Astrocyte (in vitro differentiated cells and primary cell): ENCODE measurements at places on chromosomes 6 and 20.
A peak's percentile ranks its signal among the peaks of the same experiment; 100 is the strongest.

DNA sequence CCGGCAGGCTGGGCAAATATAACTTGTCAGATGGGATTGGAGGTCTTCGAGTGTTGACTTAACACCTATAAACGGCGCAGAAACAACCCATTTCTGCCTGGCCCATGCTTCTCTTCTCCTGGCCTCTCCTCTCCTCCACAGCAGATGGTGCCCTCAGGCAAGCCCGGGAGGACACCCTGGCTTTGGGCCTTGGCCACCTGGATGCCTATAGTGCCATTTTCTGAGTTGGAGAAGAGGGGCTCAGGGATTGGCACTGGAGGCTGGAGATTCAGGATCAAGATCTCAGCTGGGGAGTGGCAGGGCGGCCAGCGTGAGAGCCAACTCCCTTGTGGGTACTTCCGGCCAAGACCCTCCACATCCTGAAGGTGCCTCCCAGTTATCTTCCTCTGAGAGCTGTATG lies 211.9 kb upstream of the PMEPA1 start:
- no peak overlapping the region for H3K4me3 ChIP-seq
- H3K27me3 ChIP-seq, result peaks cover 8% of the 10 kb centered on the region
- H3K36me3 ChIP-seq, result no peaks in the 10 kb centered on the region

DNA sequence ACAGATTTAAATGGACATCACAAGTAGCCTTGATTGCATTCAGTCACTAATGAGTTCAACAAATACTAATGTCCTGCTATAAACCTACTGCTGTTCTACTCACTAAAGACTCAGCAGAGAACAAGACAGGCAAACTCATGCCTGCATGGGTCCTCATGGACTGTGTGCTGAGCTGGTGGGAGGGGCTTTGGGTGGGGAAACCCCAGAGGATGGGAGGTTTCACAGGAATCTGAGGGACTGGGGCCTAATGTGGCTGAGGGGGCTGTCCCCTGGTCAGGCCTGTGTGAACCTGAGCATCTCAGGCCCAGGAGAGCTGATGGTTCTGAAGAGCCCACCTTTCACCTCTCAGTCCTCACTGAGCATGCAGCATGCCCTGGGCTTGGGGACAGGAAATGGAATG lies 1.4 kb downstream of the CST8 start:
- H3K27me3 ChIP-seq, result no peaks in the 10 kb centered on the region
- H3K36me3 ChIP-seq, result no peaks in the 10 kb centered on the region
- no peak overlapping the region for H3K27ac ChIP-seq
- H3K4me1 ChIP-seq, result no peaks in the 10 kb centered on the region
- H3K4me3 ChIP-seq, result no peak overlapping the region
- DNase-seq, result no peak

GRCh38 chr20:51923633-51924032 lies 121.3 kb upstream of the SALL4 start:
- H3K4me3 ChIP-seq, result no peak overlapping the region
- H3K27me3 ChIP-seq, result no peaks in the 10 kb centered on the region
- H3K27ac ChIP-seq, result no peak overlapping the region
- DNase-seq, result no peak
- H3K4me1 ChIP-seq, result no peaks in the 10 kb centered on the region
- no peaks in the 10 kb centered on the region for H3K36me3 ChIP-seq

- no peaks in the 10 kb centered on the region for H3K36me3 ChIP-seq
- H3K27ac ChIP-seq, result no peak overlapping the region
- no peaks in the 10 kb centered on the region for H3K27me3 ChIP-seq
- H3K4me1 ChIP-seq, result peaks cover 11% of the 10 kb centered on the region
- DNase-seq, result peak; percentile 20
Measured at GRCh38 chr6:169428532-169428931, 174.9 kb upstream of the THBS2 start.

- H3K4me1 ChIP-seq, result peaks cover 17% of the 10 kb centered on the region
- peaks cover 3% of the 10 kb centered on the region for H3K27me3 ChIP-seq
- no peaks in the 10 kb centered on the region for H3K36me3 ChIP-seq
- H3K4me3 ChIP-seq, result no peak overlapping the region
- DNase-seq, result no peak
Measured at GRCh38 chr6:35719404-35719829, 17.4 kb upstream of the ARMC12 start.

DNA sequence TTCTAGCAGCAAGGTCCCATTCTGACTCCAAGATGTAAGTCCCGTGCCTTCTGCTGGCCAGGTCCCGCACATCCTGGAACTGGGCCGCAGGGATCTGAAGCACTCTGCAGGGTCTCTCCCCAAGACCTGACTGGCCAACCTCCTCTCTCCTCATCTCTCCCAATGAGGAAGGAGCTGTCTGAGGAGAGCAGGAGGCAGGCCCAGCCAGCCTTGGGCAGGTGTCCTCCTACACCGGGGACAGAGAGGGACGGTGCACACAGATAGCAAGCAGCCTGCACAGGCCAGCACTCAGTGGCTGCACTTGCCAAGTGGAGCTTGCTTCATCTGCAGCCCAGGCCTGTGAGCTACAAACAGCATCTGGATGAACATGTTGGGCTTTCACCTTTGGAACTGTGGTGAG lies 76.8 kb upstream of the CD93 start:
- no peak overlapping the region for H3K27ac ChIP-seq
- H3K4me1 ChIP-seq, result peaks cover 25% of the 10 kb centered on the region
- no peak for DNase-seq
- no peak overlapping the region for H3K4me3 ChIP-seq

DNA sequence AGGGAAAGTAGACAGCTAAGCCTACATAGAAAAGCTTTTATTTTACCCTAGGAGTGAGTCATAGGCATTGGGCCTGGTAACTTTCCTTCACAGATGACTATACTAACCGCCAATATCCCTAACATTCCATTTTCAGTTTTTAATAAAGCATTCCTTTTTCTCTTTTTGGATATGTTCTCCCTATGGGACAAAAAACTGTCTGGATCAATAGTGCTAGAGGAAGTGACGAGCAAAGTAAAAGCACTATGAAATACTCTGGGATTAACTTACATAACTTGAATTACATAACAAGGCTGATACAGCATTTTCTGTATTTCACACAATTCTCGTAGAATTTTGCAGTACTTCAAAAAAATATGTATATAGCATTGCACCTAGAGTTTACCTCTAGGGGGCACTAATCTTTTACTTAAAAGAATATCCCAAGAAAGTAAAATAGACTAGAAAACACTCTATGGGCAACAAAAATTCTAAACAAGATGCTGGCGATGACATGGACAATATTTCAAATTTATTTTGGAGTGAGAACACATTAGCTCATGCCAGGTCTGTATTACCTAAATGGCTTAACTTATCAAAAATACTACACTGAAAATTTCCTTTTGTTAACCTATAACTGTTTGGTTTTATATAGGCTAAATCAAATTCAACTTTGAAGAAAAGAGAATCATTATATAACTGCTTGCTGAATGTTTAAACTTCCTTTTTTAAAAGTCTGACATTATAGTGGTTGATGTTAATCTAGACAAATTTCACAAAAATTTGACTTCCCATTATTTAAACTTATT lies 66.3 kb upstream of the DST start:
- H3K27me3 ChIP-seq, result no peaks in the 10 kb centered on the region
- peak overlapping the region; percentile 82 for H3K27ac ChIP-seq
- peak overlapping the region; percentile 11 for H3K4me3 ChIP-seq
- DNase-seq, result peak; percentile 72
- no peaks in the 10 kb centered on the region for H3K36me3 ChIP-seq
- peaks cover 28% of the 10 kb centered on the region for H3K4me1 ChIP-seq

- H3K4me3 ChIP-seq, result no peak overlapping the region
- H3K27ac ChIP-seq, result no peak overlapping the region
- H3K36me3 ChIP-seq, result no peaks in the 10 kb centered on the region
- DNase-seq, result peak; percentile 2
- H3K4me1 ChIP-seq, result no peaks in the 10 kb centered on the region
Measured at GRCh38 chr6:141199074-141199473, 933.7 kb upstream of the GJE1 start.

DNA sequence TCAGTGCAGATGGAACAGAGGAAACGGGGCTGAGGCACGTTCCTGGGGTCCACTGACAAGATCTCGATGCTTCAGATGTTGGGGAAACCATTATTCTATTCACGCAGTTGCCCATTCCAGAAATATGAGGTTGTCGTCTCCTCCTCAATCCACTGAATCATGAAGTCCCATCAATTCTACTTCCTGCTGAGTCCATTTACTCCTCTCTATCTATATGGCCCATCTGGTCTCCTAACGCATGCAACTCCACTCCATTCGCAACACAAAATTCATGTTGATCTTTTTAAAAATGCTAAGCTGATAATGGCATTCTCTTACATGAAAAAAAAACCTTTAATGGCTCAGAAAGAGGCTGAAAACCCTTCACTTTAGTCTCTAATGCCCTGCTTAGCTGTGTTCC lies 37.5 kb downstream of the MAP3K5 start:
- no peaks in the 10 kb centered on the region for H3K36me3 ChIP-seq
- no peak for DNase-seq
- H3K27me3 ChIP-seq, result no peaks in the 10 kb centered on the region
- H3K4me1 ChIP-seq, result no peaks in the 10 kb centered on the region
- no peak overlapping the region for H3K27ac ChIP-seq

DNA sequence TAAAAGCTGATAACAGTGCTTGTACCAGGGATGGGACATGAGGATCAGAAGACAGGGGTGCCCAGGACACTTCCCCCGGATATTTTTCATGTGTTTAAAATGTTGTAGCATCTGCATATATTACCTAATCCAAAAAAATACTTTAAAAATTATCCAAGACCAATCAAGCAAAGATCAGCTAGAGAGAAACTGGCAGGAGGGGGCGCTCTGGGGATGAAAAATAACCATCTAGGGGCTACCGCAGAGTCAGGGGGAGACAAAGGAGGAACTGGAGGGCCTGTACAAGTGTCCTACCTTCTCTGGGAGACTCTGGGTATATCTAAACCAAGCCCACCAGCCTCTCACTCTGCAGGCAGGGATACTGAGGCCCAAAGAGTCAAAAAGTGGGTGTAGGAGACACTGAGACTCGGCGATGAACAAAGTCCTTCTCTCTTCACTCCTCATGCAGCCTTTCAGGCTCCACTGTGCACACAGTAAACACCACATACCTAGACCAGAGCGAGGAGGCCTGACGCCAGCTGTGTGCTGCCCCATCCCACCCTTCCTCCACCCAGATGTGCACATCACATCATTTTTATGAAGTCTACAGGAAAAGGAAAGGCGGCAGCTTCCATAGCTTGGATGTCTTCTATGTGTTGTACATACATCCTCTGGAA lies 9.8 kb downstream of the RIMS4 start:
- H3K27me3 ChIP-seq, result peaks cover 21% of the 10 kb centered on the region
- H3K36me3 ChIP-seq, result no peaks in the 10 kb centered on the region
- no peak for DNase-seq

- no peak for DNase-seq
- peaks cover 8% of the 10 kb centered on the region for H3K36me3 ChIP-seq
- H3K4me3 ChIP-seq, result no peak overlapping the region
- H3K27ac ChIP-seq, result no peak overlapping the region
Measured at GRCh38 chr20:25207149-25207959, 11.8 kb downstream of the ENTPD6 start.

DNA sequence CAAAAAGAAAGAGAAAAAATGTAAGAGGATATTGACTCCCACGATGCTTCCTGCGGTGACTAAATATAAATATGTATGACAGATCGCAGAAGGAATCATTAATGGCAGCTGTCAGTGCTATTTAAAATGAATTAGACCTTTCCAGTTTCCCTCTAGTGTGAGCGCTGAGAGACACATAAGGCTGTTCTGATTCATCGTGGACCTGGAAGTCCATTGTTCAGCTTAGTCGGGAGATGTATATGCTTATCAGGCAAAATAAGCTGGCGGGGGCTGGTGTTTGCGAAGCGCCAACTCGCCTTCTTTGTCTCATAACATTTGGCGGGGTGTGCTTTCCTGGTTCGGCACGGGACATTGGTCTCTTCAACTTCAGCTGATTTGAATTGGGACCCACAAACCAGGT lies 95.4 kb downstream of the CDH4 start:
- no peak for DNase-seq
- no peak overlapping the region for H3K4me3 ChIP-seq
- no peaks in the 10 kb centered on the region for H3K27me3 ChIP-seq
- no peak overlapping the region for H3K27ac ChIP-seq

GRCh38 chr6:43043310-43043709 lies 10.3 kb downstream of the CUL7 start:
- no peak overlapping the region for H3K4me3 ChIP-seq
- H3K36me3 ChIP-seq, result peaks cover 6% of the 10 kb centered on the region
- H3K27ac ChIP-seq, result no peak overlapping the region
- no peaks in the 10 kb centered on the region for H3K27me3 ChIP-seq

DNA sequence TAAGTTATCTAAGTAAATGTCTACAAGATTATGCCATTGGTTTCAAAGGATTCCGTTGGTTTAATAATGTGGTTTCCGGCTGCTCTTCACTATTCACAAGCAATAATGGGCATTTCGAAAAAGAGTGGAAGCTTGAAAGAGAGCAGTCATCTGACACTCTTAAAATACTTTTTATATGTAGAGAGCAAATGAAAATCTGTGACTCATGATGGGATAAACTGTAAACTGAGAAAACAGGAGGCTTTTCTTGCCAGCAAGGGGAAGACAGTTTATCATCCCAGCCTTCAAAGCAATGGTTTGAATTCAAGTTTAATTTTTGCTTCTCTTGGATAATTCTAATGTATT lies 145.7 kb downstream of the KHDC1L start:
- H3K27ac ChIP-seq, result peak overlapping the region; percentile 87
- no peaks in the 10 kb centered on the region for H3K36me3 ChIP-seq
- peaks cover 7% of the 10 kb centered on the region for H3K4me1 ChIP-seq
- H3K4me3 ChIP-seq, result no peak overlapping the region
- DNase-seq, result peak; percentile 88
- no peaks in the 10 kb centered on the region for H3K27me3 ChIP-seq

DNA sequence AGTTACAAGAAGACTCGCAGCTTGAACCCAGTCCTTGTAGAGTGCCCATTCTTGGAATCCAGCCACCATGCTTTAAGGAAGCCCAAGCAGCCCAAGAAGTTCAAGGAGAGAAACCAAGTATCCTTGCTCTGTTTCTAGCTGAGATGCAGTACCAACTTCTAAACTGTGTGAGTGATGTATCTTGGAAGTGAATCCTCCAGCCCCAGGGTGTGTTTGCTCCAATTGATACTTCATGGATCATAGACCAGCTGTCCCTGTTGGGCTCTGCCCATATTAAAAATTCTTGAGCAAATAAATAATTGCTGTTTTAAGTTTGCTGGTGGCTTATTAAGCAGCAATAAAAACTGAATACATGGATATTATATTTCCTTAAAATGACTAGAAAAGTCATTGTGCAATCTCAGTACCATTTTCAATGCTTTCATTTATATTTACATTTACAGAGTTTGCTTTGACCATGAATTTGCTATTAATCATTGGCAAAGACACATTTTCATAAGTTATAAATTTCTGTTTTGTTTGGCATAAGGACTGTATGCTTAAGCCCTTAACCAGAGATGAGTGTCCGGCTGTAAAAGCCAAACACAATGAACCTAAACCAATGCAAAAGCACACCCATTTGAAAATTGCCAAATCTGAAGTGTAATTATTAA lies 9.2 kb downstream of the SPTLC3 start:
- H3K4me3 ChIP-seq, result no peak overlapping the region
- H3K27me3 ChIP-seq, result no peaks in the 10 kb centered on the region
- no peak for DNase-seq
- peaks cover 8% of the 10 kb centered on the region for H3K4me1 ChIP-seq
- no peaks in the 10 kb centered on the region for H3K36me3 ChIP-seq
